ENCODE measurements at places on chromosomes 11 and 22. TPM values are rescaled to one million over a fixed set of nuclear protein-coding genes. Genes with fewer than 3 reads are reported as not detected.

DEPDC5 gene
- total RNA-seq = 8.8 TPM

ENTHD1 gene
- total RNA-seq = not detected

DBX1 gene
- total RNA-seq = not detected

TUBA8 gene
- 0.45 TPM for total RNA-seq

DDI1 gene
- total RNA-seq = not detected

WEE1 gene
- total RNA-seq = 24.2 TPM

RIMBP3C gene
- 0.81 TPM for total RNA-seq

OR10A5 gene
- total RNA-seq = not detected

GRCh38 chr11:112223121-112223520, 3.1 kb upstream of the PTS start:
- DNase-seq = no peak

- no peak for DNase-seq
Measured at GRCh38 chr11:64234647-64235379, 429 bp downstream of the VEGFB start.

- no peak for DNase-seq
Measured at GRCh38 chr11:47994417-47994816, 14.1 kb downstream of the PTPRJ start.

- DNase-seq = no peak
Measured at GRCh38 chr11:56916587-56916986, 72.1 kb upstream of the OR5AK2 start.

GRCh38 chr11:45102810-45103621, 43.4 kb upstream of the PRDM11 start:
- DNase-seq = peak; percentile 45

DNA sequence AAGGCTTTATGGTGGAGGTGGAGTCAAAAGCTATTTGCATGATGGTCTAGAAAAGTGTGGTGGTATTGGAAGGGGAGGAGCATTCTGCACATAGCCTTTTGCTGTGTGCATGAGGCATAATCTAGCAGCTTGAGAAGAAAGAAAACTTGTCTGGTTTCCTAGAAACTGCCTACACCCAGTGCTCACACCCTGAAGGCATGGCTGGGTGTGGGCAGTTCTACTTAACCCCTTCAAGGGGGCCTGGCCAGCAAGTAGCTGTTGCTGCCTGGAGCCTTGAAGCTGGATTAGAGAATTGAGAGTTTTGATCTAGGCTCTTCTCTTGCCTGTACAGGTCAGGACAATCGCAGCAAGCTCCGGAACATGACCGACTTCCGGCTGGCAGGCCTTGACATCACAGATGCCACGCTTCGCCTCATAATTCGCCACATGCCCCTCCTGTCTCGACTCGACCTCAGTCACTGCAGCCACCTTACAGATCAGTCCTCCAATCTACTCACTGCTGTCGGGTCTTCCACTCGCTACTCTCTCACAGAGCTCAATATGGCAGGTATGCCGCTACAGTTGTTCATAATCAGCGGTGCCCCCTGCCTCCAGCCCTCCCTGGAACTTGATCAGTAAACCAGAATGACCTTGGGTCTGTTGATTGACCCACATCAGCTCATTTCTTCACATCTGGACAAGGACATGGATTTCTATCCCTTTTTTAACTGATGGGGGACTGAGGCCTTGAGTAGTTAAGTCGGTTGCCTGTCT, 12.2 kb upstream of the GRK2 start:
- DNase-seq = no peak

GRCh38 chr22:28922540-28923244, 39.3 kb downstream of the ZNRF3 start:
- no peak for DNase-seq

DNA sequence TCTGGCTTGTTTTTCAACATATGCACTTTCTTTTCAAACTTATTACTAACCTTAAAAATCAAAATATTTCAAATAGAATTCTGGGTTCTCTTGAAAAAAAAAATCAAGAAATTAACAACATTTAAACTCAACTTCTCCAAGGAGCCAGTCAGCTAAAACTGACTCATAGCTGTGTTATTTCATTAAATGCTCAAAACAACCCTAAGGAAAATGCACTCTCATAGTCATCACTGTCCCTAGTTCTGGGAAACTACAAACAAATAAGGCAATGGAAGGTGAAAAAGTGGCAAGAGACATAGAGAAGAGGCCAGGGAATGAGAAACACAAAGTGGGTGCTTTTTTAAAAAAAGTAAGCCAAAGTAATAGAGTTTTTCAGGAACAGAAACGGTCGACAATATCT, 4.1 kb upstream of the ARHGAP20 start:
- no peak for DNase-seq

GRCh38 chr11:46346886-46347636, at the start of gene DGKZ:
DGKZ (plus strand) TSS chr11:46347463; CDS start chr11:46347660, 197 bp downstream.
- DNase-seq = peak; percentile 75

Data from NCI-H460 (cell line).